ENCODE measurements at places on chromosomes 5 and 9.
A peak's percentile ranks its signal among the peaks of the same experiment; 100 is the strongest.

- no peak for DNase-seq
- peaks cover 39% of the 10 kb centered on the region for H3K4me1 ChIP-seq
- no peaks in the 10 kb centered on the region for H3K36me3 ChIP-seq
- no peaks in the 10 kb centered on the region for H3K27me3 ChIP-seq
- H3K4me3 ChIP-seq: no peak overlapping the region
These were observed 5.0 kb upstream of the SQSTM1 start for GRCh38 chr5:179815491-179816249.

DNA sequence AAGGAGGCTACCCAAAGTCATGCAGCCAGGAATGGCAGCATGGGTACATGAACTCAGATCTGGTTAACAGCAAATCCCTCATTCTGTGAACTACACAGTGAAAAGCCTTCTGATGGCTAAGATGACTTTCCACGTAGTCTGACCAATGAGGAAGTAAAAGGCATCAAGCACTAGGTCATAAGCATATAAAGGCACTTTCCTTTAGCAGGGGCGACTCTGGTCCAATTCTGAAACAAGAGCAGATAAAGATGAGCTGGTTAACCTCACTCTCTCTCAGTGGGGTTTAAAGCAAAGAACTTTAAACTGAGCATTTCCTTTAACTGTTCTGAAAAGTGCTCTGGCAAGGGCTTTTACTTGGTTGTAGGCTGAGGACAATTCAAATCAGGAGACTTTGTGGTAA lies 21.1 kb downstream of the PSMB7 start:
- H3K4me3 ChIP-seq: no peak overlapping the region
- H3K4me1 ChIP-seq: peaks cover 59% of the 10 kb centered on the region
- H3K27me3 ChIP-seq: no peaks in the 10 kb centered on the region
- DNase-seq: no peak
- H3K27ac ChIP-seq: no peak overlapping the region

DNA sequence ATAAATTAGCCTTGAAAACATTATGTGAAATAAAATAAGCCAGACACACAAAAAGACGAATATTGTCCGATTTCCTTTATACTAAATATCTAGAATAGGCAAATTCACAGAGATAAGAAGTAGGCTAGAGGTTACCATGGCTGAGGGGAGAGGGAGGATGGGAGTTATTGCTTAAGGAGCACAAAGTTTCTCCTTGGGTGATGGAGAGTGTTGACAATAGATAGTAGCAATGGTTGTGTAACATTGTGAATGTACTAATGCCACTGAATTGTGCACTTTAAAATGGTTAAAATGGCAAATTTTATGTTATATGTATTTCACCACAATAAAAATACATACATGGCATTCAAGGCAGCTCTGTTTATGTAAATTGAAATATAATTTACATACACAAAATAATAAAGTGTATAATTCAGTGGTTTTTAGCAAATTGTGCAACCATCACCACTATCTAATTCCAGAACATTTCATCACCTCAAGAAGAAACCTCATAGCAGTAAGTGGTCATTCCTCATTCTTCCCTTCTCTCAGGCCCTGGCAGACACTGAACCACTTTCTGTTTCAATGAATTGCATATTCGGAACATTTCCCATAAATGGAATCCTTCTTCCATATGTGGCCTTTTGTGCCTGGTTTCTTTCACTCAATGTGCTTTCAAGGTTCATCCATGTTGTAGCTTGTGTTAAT lies 59.2 kb downstream of the NDST1 start:
- H3K27me3 ChIP-seq: no peaks in the 10 kb centered on the region
- H3K4me1 ChIP-seq: no peaks in the 10 kb centered on the region
- H3K27ac ChIP-seq: no peak overlapping the region
- H3K4me3 ChIP-seq: no peak overlapping the region
- DNase-seq: no peak

DNA sequence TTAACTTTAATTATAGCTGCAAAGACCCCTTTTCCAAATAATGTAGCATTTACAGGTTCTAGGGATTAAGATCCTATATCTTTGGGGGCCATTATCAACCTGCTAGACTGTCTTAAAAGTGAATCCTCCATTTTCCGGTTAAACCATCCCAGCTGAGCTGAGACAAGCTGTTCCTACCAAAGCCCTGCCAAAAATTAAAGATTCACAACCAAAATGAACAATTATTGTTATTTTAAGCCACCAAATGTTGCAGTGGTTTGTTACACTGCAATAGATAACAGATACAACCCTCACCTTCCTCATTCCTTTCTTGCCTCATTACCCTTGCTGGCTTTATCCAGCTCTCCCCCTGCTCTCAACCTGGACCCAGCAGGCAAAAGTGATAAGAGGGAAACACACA lies 343.4 kb downstream of the CDK5RAP2 start:
- H3K27me3 ChIP-seq: no peaks in the 10 kb centered on the region
- no peaks in the 10 kb centered on the region for H3K36me3 ChIP-seq
- H3K27ac ChIP-seq: no peak overlapping the region
- no peaks in the 10 kb centered on the region for H3K4me1 ChIP-seq
- H3K4me3 ChIP-seq: no peak overlapping the region
- DNase-seq: no peak

DNA sequence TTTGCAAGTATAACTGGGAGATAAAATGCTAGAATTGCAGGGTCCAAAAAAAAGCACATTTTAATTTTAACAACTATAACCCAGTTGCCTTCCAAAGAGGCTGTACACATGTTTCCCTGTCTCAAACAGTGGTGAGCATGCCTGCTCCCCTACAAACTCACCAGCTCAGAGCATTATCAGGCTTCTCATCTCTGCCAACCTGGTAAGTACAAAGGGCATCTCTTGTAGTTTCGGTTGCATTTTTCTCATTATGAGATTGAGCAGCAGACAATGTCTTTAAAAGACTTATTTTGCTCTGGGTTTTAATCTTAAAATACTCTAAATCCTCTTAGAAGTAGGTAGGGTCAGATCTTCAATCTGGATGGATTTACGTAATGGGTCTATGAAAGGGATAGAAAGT lies 107.1 kb upstream of the MSX2 start:
- H3K27ac ChIP-seq: no peak overlapping the region
- H3K4me1 ChIP-seq: no peaks in the 10 kb centered on the region
- no peaks in the 10 kb centered on the region for H3K36me3 ChIP-seq
- no peak overlapping the region for H3K4me3 ChIP-seq

DNA sequence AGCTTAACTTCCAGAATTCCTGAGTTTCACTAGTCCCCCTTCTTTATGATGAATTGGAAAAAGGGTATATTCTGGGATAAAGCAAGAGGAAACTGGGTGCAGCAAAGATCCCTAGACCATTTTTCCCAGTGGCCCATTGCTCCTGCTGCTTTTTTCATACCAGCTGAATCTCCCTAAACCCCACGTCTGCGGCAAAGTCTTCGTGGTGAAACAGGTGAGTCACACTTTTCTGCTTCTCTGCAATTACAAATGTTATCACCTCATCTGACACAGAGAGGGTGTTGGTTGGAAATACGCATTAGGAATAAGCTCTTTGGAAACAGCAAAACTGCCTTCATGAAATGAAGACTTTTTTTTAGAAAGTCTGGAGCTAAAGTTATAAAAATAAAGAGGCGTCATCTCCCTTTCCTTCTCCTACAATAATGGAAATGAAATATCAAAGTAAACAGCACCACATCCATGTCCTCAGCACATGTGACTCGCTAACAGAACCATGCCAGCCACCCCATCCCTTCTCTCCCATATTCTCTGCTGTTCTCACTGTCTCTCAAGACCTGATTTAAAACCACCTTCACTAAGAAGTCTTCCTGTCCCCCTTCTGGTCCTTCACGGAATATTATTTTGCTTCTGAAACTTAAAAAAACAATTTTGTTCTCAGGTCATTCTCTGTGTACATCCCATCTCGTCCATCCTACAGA lies 39.5 kb upstream of the GLRX start:
- H3K27me3 ChIP-seq: no peaks in the 10 kb centered on the region
- H3K4me3 ChIP-seq: no peak overlapping the region
- H3K4me1 ChIP-seq: peaks cover 70% of the 10 kb centered on the region
- DNase-seq: no peak

- H3K27ac ChIP-seq: no peak overlapping the region
- DNase-seq: peak; percentile 60
- no peaks in the 10 kb centered on the region for H3K36me3 ChIP-seq
- H3K4me3 ChIP-seq: no peak overlapping the region
- no peaks in the 10 kb centered on the region for H3K27me3 ChIP-seq
These were observed 276.0 kb downstream of the ENC1 start for GRCh38 chr5:74364507-74364906.

DNA sequence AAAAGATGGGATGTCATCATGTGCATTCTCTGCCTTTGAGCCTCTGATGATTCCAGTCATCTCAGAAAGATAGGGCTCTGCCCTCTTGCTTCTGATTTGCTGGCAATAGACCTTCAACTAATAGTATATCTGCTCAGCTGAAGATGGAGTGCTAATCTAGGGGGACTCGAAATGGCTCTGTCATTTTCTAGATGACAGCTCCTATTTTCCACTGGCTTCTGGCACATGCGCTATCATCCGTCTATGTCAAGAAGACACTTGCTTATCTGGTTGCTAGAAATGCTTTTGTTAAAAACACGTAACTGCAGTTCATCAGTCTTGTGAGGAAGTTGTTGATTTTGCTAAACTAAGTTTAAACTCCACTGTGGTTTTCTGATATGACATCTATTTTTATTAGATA lies 265.5 kb upstream of the ZNF608 start:
- H3K27ac ChIP-seq: no peak overlapping the region
- DNase-seq: no peak
- H3K27me3 ChIP-seq: no peaks in the 10 kb centered on the region
- H3K4me3 ChIP-seq: no peak overlapping the region
- H3K4me1 ChIP-seq: no peaks in the 10 kb centered on the region
- no peaks in the 10 kb centered on the region for H3K36me3 ChIP-seq

GRCh38 chr5:57422993-57423392 lies 59.6 kb downstream of the ACTBL2 start:
- H3K27me3 ChIP-seq: no peaks in the 10 kb centered on the region
- H3K4me3 ChIP-seq: no peak overlapping the region
- no peaks in the 10 kb centered on the region for H3K4me1 ChIP-seq
- no peak for DNase-seq
- no peaks in the 10 kb centered on the region for H3K36me3 ChIP-seq

DNA sequence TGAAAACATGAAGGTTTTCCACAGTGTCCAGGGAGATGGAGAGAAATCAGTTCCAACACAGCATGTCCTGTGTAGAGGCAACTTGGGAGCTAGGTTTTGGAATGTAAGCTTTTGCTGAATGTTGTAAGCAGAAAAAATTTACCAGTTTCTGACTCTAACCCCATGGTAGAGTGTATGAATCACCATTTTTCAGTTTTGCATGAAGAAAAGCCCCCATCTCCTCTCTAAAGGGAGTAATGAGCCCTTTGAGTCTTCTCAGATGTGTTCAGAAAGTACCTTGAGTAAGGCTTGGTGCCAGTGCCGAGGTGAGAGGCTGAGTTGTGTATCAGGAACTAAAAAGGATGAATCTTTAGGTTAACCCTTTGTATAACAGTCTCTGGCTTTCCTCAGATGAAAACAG lies 96.2 kb downstream of the ADRB2 start:
- H3K4me1 ChIP-seq: no peaks in the 10 kb centered on the region
- no peak for DNase-seq
- H3K27me3 ChIP-seq: no peaks in the 10 kb centered on the region
- H3K27ac ChIP-seq: no peak overlapping the region
- H3K4me3 ChIP-seq: no peak overlapping the region
- no peaks in the 10 kb centered on the region for H3K36me3 ChIP-seq

GRCh38 chr5:79837761-79838551 lies 148.3 kb downstream of the CMYA5 start:
- H3K27ac ChIP-seq: no peak overlapping the region
- peak; percentile 31 for DNase-seq
- no peak overlapping the region for H3K4me3 ChIP-seq
- no peaks in the 10 kb centered on the region for H3K36me3 ChIP-seq

DNA sequence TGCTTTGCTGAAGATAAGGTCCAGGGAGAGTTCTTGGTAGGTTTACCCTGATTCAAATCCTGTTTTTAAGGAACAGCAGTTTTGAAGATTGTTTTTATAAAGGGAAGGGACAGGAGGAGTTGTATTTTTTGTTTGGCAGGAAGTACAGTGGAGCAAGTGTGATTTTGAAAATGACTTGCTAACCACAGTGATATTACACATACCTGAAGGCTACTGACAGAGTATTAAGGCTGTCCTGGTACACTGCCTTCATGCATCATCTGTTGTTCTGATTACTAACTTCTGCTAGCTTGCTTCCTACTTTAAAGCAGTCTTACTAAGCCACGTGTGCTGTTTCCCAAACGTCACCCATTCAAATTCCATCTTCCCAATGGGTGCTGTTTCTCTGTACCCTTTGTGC lies 559.5 kb upstream of the SGCD start:
- H3K36me3 ChIP-seq: no peaks in the 10 kb centered on the region
- H3K27me3 ChIP-seq: no peaks in the 10 kb centered on the region

- H3K27ac ChIP-seq: no peak overlapping the region
- H3K4me3 ChIP-seq: no peak overlapping the region
- no peaks in the 10 kb centered on the region for H3K36me3 ChIP-seq
- H3K27me3 ChIP-seq: no peaks in the 10 kb centered on the region
- H3K4me1 ChIP-seq: no peaks in the 10 kb centered on the region
These were observed 461.3 kb upstream of the RORB start for GRCh38 chr9:74035786-74036185.

DNA sequence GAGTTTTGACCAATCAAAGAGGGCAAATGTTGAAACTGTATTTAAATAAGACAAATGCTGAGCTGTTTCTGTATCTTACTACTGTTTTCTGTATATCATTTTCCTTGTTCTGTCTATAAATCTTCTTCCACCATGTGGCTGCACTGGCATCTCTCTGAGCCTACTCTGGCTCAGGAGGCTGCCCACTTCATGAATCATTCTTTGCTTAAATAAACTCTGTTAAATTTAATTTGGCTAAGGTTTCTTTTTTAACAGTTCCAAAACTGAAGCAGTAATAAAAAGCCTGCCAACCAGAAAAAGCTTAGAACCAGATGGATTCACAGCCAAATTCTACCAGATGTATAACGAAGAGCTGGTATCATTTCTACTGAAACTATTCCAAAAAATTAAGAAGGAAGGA lies 40.2 kb upstream of the TAS2R1 start:
- H3K4me1 ChIP-seq: no peaks in the 10 kb centered on the region
- H3K27ac ChIP-seq: no peak overlapping the region
- DNase-seq: no peak
- no peaks in the 10 kb centered on the region for H3K36me3 ChIP-seq
- H3K4me3 ChIP-seq: no peak overlapping the region

DNA sequence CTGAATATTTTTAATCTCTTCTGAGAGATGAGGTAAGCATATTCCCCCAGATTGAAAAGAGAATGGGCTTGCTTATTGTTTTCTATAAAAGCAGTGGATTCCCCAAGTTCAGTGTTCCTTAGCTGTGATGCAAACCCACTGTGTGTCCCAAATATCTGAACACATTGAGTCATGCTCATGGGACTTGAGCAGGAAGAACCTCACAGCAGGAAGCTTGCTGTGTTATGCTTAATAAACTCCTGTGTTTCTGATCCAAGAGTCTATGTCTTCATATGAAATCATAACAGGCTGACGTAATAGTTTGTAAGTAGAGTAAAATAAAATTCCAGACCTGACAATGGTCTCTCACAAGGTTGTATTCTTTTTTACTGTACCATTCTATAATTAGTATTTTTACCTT lies 24.8 kb upstream of the LOX start:
- H3K27me3 ChIP-seq: no peaks in the 10 kb centered on the region
- no peak overlapping the region for H3K4me3 ChIP-seq
- no peaks in the 10 kb centered on the region for H3K4me1 ChIP-seq
